ENCODE measurements at places on chromosomes 16 and 17.
A peak's percentile ranks its signal among the peaks of the same experiment; 100 is the strongest.

- DNase-seq = peak; percentile 68
Observed at GRCh38 chr16:49631187-49632041, 224.5 kb downstream of the ZNF423 start.

DNA sequence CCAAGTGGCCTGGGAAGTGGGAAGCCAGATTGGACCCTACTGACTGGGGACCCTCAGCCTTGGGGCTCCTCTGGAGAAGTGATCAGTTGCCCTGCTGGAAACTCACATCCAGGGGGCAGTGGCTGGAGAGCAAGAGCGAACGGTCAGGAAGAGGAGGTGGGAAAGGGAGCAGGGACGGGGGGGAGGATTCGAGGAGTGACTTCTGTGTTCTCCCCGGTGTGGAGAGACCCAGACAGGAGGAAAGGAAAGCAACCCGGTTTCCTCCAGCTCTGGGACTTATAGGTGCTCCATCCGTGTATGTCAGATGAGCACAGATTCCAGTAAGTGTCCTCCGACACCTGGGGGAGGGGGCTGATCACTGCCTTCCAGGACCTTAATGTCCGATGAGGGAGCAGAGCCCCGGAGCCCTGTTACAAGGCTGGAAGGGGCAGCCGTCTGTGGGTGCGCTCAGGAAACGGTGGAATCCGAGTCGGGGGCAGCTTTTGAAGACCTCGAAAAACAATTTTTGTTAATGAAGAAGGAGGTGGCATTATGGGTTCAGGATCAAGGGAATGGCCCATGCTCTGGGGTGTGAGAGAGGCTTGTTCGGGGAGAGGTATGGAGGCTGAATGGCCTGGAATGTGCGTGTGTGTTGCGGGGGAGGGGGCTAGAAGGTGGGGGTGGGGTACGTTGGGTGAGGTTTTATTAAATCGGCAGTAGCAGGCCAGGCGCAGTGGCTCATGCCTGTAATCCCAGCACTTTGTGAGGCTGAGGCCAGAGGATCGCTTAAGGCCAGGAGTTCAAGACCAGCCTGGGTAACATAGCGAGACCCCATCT lies 34.8 kb upstream of the NDRG4 start:
- peak; percentile 29 for DNase-seq

DNA sequence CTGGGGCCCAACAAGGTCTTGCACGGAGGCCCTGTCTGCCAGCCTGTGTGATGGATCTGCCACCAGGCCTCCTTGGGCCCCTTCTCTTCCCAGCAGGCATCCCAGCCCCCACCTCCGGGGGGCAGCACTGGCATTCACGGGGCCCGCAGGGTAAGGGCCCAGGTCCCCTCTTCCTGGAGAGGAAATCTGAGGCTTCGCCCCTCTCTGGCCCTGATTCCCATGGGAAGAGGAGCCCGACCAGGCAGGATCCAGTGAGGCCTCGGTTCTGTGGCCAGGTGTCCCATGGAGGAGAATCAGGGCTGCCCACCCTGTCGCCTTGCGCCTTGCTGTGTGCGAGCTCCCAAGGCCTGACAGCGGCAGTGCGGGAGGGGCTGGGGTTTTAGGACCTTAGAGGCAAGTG lies 48.4 kb downstream of the PDPK1 start:
- no peak for DNase-seq

DNA sequence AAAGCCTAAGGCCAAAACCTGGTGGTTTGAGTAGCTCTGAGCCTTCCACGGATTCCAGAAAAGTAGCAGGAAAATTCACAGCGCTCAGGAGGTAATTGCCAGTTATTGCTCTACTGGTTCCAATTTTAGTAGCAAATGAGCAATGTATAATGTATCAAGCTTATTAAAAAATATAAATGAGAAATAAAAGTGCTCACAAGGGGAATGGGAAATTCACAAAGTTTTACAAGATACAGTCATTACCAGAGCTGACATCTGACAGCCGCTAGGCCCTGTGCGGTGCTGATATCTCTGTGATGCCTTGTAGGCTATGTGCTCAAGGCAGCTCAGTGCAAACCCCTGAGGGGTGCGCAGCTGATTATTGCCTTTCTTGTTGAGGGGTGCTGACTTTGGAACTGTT lies 47.5 kb downstream of the HS3ST3A1 start:
- no peak for DNase-seq

- no peak for DNase-seq
Observed at GRCh38 chr16:1325673-1326371, 7.6 kb upstream of the BAIAP3 start.

Measured in astrocyte of the hippocampus (primary cell).